IMR-90 (cell line): ENCODE measurements at places on chromosomes 11 and 22. TPM values are rescaled to one million over a fixed set of nuclear protein-coding genes. Genes with fewer than 3 reads are reported as not detected.

- DNase-seq, result no peak
Observed at GRCh38 chr11:134449051-134449450, 37.0 kb upstream of the B3GAT1 start.

GRCh38 chr11:117752071-117752470, 44.9 kb downstream of the DSCAML1 start:
- no peak for DNase-seq

DNA sequence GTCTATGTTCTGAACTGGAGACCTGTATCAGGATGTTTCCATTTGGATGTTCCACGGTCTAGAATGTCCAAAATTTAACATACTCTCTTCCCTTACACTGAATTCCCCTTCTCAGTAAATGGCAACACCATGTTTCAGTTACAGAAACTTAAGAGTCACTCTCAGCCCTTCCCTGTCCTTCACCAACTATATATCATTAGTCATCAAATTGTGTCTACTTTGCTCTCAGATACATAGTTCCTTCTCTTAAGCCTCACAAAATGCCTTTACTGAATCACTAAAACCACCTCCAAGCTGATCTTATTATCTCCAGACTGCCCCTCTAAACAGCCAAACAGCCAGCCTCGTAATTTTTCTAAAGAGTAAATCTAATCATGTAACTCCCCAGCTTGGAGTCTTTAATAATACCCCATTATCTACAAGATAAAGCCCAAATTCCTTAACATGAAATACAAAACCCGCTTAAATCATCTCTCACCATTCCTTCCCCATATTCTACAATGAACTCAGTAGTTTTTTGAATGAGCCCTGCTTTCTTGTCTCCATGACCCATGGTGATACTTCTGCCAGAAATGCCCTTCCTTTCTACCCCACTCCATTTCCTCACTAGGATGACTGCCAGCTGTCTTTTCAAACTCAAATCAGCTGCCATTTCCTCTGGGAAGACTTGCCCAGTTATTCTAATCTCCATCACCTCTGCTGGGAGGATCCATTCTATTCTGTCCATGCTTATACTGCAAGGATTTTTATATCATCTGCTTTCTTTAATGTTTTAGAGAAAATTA, 102.7 kb upstream of the ARHGAP42 start:
- no peak for DNase-seq

- no peak for DNase-seq
Observed at GRCh38 chr11:43952401-43953342, 10.2 kb downstream of the C11orf96 start.

DNA sequence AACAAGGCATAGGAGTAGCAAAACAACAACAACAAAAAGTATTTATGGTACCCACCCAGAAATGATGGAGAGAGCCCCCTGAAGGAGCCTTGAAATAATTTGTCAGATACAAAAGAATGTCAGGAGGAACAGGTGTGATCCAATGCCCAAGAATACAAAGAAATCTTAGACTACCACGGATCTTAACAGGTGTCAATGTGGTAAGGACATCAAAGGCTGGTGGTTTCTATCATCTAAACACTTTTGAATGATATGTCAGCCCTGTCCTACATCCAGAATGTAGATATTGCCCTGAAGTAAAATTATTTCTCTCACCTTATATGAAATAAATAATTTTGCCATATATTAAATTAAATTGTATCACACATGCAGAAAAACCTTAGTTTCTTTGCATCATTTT, 386.4 kb upstream of the ANO5 start:
- no peak for DNase-seq

- DNase-seq, result no peak
Observed at GRCh38 chr11:69203381-69203780, 47.6 kb downstream of the SMIM38 start.

DNA sequence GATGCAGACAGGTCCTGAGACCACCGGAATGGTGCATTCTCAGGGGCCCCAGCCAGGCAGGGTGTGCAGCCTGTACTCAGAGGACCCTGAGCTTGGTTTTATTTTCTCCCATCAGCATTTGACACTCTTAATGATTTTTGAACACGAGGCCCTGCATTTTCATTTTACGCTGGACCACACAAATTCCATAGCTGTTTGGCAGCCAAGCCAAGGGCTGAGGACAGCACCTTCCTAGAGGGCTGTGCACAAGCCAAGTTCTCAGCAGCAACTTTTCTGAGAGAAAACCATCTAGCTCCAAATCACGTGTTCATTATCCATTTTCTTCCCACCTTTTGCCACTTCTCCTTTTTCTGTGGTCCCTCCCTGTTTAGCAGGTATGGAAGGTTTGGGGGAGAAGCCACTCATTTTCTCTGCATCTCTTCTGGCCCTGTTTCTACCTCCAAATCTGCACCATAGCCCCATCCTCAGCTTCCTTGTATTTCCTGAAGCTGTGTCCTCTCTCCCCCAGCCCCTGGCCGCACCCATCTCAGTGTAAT, 60.4 kb downstream of the TRAF6 start:
- no peak for DNase-seq

Gene CRYBB3
- polyA plus RNA-seq, result not detected in 2 replicates

Gene GRIK4
- 0.29 and 0.38 TPM in 2 replicates for polyA plus RNA-seq

Gene POU2AF3
- 0.17 TPM in 1 of 2 replicates, not detected in the other for polyA plus RNA-seq

Gene OR51F1
- not detected in 2 replicates for polyA plus RNA-seq
